ENCODE measurements at places on chromosomes 1 and 21.

DNA sequence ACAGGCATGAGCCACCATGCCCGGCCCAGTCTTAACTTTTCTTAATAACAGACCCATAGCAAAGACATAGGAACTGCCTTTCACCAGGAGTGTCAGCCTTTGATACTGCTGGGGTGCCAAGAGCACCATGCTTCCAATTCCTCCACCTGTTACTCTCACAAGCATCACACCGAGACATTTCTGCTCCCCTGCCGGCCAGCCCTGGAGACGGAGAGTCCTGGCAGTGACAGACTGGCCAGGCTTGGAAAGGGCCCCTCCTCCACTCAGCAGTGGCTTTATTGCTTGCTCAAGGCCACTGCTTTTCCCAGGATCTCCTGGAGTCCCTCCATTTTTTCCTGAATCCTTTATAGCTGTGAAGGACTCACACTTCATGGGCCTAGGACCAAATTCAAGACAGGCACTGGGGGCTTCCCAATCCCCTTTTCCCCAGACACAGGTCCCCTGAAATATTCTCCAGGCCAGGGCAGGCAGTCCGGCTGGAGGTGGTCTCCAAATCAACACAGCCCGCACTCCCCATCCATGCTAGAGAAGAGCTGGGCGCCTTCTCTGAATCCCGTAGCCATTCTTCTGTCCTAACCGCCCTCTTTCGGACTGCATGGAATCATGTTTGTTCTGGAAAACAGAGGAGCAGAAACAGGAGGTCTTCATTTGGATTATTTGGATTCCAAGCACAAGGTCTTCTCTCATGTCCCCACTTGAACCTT, 25.5 kb upstream of the PTPRF start:
- DNase-seq, result no peak

DNA sequence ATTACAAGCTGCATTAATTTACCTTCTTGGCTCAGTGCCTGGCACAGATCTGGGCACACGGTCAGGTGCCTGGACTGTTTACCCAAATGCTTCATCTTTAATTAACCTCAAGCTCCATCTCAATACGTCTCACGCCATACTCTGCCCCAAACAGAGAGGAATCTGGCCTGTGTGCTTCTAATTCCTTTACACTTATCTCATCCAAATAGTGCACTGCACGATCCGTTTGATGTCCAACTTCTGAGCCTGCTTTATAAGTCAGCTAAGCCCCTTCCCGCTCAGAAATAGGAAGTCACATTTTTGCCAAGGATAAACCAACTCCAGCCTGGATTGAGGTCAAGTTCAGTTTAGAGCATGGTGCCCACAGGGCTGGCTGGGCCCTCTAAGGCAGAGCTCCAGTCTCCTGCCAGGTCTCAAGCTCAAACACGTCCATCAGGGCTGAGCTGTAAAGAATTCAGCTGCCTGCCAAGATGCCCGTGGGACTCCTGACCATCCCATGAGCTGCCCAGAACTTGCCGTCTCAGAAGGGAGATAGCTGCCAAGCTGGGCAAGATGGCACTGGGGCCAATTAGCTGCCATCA, 233.5 kb downstream of the TRABD2B start:
- DNase-seq, result no peak

- no peak for DNase-seq
Observed at GRCh38 chr21:35376406-35377135, 327.5 kb upstream of the RUNX1 start.

DNA sequence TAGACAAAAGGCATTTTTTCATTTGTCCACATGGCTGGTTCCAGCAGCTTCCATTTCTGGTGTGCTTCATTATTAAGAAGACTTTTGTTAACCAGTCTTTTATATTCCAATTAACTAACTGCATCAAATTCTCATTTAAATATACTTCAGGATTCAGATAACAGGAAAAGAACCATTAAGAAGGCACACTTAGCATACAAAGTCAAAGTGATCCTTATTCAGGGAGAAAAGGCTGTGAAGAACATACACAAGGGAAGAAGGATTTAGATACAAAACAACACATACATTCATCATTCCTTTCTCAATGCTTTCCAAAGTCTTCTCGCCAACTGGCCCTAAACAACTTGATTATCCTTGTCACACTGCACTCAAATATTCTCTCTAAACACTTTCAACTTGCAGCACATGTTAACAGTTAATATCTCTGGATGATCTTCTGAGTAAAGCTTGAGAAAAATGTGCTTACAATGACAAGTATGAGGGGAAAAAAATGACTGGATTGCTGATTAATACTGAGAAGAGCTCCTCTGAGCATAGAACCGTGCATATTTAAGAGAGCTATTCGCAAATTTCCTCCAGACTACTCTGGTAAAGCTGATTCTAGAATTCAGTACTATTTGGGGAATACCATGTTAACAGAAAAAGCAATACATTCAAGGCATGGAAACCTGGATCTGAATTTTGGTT, 225.2 kb upstream of the TNR start:
- no peak for DNase-seq
